ENCODE measurements at places on chromosomes 7 and 10.
A peak's percentile ranks its signal among the peaks of the same experiment; 100 is the strongest.

DNA sequence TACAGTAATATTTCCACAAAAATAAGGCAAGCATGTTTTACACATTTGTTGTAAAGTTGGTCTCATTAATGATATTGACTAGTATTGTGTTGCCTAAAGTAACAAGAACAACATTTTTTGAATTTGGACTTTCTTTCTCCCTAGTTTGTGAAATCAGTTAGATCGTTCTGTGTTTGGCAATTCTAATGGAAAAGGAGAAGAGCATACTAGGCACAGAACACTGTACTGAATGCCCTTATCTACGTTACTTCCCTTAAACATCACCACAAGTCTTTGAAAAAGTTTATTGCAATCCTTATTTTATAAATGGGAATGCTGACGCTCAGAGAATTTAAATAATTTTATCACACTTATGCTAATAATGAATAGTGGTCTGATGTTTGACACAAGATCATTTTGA is 372.2 kb downstream of the EXOC4 start:
- no peak for DNase-seq

- DNase-seq = no peak
These were observed 12.8 kb downstream of the ZC3HAV1L start for GRCh38 chr7:139023076-139023475.

- peak; percentile 20 for DNase-seq
These were observed 40.4 kb upstream of the ABLIM1 start for GRCh38 chr10:114698271-114699061.

DNA sequence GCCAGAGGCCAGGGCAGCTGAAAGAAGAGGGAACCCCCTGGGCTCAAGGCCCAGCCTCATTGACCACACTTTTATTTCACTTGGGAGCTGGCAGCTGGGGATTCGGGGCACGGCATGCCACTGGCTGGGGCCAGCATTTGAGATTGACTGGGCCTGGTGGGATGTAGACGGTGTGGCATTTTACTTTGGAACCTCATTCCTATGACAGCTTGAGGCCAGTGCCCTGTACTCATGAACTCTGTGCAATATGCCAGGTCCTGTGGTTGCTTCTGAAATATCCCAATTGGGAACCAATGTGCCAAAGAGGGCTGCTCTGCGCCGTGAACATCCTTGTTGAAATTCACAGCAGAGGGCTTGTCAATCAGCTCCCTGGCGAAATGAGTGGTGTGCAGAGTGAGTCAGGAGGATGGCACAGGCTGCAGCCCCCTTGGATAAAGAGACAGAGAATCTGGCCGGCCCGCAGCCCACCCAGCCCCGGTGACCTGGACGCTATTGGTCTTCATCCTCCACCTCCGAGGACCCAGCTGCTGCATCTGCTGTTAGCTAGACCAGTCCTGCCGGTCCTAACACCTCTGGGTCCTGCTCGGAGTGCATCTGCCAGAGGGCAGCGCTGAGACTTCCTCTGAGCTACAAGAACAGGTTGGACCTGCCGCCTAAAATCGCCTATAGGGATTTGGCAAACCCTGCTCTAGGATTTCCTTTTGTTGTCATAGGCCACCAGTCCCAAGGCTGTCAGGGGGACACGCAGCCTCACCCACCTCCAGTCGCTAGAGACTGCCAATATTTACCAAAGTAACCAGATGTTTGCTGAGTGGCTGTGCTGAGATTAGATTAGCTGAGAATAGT is 58.0 kb downstream of the PRKAG2 start:
- no peak for DNase-seq

- DNase-seq = no peak
These were observed 683.7 kb downstream of the LRMDA start for GRCh38 chr10:76115131-76115470.

- peak; percentile 62 for DNase-seq
These were observed 92.1 kb downstream of the PPP1R3C start for GRCh38 chr10:91540733-91541132.

- DNase-seq = no peak
These were observed 171.5 kb upstream of the CDCA7L start for GRCh38 chr7:22117222-22117621.

DNA sequence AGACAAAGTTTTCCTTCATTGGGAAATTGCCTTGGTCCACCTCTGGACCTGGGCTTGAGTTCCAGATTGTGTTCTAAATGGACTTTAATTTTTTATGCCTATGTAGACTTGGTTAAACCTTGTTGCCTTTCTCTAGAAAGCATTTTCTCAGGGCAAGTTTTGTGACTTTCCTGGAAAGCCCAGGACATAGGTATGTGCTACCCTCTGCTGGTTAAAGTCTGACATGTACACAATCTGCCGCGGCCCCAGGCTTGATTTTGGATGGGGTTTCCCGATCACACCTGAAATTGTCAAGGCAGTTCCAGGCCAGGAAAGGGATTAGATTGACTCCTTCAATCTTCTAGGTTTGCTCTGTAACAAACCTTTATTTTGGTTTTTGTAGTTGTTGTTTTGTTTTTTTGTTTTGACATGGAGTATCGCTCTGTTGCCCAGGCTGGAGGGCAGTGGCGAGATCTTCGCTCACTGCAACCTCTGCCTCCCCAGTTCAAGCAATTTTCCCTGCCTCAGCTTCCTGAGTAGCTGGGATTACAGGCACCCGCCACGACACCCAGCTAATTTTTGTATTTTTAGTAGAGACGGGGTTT is 14.1 kb upstream of the AKR1B10 start:
- DNase-seq = peak; percentile 71

GRCh38 chr10:75866300-75866625 is 434.8 kb downstream of the LRMDA start:
- DNase-seq = no peak

DNA sequence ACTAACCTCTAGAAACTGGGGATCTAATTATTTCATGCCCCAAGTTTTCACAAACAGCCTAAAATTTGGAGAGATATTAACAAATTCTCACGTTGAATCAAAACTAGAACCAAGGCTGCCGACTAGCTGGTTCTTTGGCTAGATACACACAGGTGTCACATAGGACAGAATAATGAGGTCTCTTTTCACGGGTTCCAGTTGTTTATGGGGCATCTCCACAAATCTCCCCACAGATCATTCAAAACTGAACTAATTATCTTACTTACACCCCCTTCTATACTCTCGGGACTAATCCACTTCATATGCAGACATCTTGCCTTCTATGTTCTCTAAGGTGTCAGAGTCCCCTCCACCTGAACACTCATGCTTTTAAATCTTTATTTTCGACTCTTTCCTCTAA is 16.4 kb upstream of the OR2AE1 start:
- no peak for DNase-seq

DNA sequence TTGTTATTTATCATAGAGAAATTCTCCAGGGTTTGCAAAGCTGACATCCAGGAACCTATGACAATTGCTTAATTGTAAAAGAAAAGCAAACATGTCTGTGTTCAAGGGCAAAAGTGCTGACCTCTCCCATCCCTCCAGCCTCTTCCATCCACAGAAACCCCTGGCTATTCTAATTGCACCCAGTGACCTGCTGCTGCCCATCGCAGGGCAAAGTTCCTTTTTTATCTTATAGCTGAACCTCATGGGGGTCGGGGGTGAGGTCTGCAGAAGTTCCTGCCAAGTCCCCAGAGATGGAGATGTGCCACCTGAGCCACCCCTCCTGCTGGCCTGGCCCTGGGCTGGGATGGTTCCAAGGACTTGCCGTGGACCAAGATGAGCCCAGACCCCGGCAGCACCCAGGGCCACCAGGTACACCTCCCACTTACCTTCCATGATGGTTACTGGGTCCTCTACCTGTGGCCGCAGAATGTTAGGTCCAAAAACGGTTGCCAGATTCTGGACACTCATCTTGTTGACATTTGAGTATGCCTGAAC is 146.5 kb downstream of the MAPK8 start:
- no peak for DNase-seq

GRCh38 chr10:3494131-3494837 is 290.7 kb downstream of the KLF6 start:
- DNase-seq = no peak

DNA sequence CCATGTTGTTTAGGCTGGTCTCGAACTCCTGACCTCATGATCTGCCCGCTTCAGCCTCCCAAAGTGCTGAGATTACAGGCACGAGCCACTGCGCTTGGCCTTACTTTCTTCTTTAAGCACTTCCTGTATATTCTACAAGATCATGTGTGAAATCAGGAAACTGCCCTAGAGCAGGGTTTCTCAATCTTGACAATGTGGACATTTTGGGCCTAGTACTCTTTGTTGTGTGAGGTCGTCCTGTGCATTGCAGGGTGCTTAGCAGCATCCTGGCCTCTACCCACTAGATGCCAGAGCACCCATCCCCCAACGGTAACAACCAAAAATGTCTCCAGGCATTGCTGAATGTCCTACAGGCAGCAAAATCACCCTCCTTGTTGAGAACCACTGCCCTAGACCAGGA is 24.7 kb downstream of the RRP12 start:
- no peak for DNase-seq
